Peyer's patch (tissue), 4 donors: ENCODE measurements at places on chromosomes 7 and 10. TPM values are rescaled to one million over a fixed set of nuclear protein-coding genes. Genes with fewer than 3 reads are reported as not detected.

DNA sequence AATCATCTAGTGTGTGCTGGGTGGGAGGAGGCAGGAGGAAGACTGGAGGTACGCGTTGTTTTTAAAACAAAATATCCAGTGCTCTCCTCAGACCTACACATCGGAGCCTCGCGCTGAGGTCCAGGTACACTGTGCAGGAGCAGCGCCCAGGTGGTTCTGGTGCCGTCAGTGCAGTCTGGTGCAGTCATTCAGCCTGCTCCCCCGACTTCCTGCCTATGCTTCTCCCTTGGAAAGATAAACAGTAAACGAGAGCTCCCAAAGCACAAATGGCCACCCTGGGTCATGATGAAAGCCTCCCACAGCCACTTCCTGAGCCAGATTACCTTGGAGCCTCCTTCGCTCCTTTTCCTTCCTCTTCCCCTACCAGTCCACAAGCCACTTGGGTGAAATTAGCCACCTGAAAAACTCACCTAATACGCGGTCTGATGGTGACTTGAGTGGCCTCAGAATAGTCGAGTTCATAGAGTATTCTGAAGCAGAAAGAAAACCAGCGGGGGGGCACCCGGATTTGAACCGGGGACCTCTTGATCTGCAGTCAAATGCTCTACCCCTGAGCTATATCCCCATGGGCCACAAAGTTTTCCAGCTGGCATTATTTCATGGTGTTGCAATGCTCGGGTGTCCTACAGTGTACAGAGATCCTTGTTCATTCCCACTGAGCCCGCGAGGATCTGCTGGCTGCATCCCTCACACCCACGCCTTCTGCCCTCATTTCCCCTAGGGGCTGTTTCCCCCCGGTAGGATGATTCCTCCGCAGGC is 82.5 kb downstream of the ZNF467 start:
- DNase-seq = no peak
- no peaks in the 10 kb centered on the region for H3K27me3 ChIP-seq
- no peak overlapping the region for H3K4me3 ChIP-seq
- no peak overlapping the region for H3K27ac ChIP-seq
- no peaks in the 10 kb centered on the region for H3K36me3 ChIP-seq

- H3K27me3 ChIP-seq = no peaks in the 10 kb centered on the region
- peak overlapping the region; percentile 66 for H3K27ac ChIP-seq
- H3K36me3 ChIP-seq = no peaks in the 10 kb centered on the region
Observed at GRCh38 chr7:371779-372545, 82.0 kb downstream of the FOXL3 start.

GRCh38 chr10:133281628-133282372 is 5.1 kb upstream of the ADAM8 start:
- no peak overlapping the region for H3K4me3 ChIP-seq
- no peaks in the 10 kb centered on the region for H3K27me3 ChIP-seq

- no peak overlapping the region for H3K4me3 ChIP-seq
- no peaks in the 10 kb centered on the region for H3K27me3 ChIP-seq
- H3K27ac ChIP-seq = no peak overlapping the region
- H3K36me3 ChIP-seq = no peaks in the 10 kb centered on the region
Observed at GRCh38 chr7:7883394-7883793, 85.2 kb upstream of the GLCCI1 start.

DNA sequence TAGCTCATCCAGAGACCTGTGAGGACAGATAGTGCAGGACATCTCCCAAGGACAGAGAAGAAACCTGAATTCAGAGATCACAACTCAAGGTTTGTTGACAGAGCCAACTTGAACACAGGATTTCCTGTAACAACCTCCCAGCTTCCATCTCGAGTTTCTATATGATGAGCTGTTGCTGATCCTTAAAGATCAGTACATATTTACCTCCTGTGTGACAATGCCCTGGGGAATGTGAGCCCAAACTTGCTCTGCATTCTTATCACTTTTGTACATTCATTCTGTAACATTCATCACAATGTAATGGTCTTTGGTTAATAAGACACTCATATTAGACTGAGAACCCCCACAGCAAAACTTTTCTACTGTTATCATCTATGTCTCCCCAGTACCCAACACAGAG is 468.6 kb downstream of the XPNPEP1 start:
- H3K36me3 ChIP-seq = no peaks in the 10 kb centered on the region
- no peak for DNase-seq
- no peaks in the 10 kb centered on the region for H3K27me3 ChIP-seq
- H3K4me3 ChIP-seq = no peak overlapping the region
- H3K4me1 ChIP-seq = no peaks in the 10 kb centered on the region
- H3K27ac ChIP-seq = no peak overlapping the region

DNA sequence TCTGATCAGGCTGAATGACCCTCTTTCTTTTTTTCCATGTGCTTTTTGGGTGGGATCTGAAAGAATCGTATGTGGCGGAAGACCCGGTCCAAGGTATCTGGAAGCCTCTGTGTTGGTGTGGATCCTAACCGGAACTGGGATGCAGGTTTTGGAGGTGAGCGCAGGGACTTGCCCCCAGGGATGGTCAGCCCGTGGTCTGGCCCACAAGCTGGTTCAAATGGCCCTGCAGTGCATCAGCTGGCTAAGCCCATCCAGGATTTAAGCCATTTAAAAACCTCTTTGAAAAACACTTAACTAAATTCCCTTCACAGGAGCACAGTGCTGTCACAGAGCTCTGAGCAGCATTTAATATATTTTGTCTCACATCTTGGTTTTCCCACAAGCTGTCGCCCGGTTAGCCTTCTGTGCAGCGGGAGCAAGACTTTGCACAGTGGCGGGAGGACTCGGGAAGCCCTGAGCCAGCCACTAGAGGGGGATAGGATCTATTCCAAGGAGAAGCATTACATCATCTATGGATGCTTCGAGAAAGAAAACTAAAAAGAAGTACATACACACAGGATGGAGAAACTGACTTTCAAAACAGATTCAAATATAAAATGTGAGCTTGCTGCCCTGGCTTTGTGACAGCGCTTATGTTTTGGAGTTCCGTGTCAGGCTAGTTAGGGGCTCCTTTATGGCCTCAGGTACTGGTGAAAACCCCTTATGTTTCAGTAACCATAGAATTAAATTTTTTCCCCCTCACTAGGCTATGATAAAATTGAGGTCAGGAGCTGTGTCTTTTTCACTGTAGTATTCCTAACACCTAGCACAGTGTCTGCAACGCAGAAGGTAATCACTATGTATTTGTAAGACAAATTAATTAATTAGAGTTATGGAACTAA is 11.3 kb downstream of the CPA2 start:
- peak; percentile 48 for DNase-seq
- H3K4me1 ChIP-seq = no peaks in the 10 kb centered on the region
- H3K4me3 ChIP-seq = no peak overlapping the region

GRCh38 chr7:151736403-151736909 is 140.5 kb downstream of the PRKAG2 start:
- no peak overlapping the region for H3K27ac ChIP-seq
- H3K27me3 ChIP-seq = no peaks in the 10 kb centered on the region
- H3K4me1 ChIP-seq = no peaks in the 10 kb centered on the region
- peak overlapping the region; percentile 31 for H3K4me3 ChIP-seq

DNA sequence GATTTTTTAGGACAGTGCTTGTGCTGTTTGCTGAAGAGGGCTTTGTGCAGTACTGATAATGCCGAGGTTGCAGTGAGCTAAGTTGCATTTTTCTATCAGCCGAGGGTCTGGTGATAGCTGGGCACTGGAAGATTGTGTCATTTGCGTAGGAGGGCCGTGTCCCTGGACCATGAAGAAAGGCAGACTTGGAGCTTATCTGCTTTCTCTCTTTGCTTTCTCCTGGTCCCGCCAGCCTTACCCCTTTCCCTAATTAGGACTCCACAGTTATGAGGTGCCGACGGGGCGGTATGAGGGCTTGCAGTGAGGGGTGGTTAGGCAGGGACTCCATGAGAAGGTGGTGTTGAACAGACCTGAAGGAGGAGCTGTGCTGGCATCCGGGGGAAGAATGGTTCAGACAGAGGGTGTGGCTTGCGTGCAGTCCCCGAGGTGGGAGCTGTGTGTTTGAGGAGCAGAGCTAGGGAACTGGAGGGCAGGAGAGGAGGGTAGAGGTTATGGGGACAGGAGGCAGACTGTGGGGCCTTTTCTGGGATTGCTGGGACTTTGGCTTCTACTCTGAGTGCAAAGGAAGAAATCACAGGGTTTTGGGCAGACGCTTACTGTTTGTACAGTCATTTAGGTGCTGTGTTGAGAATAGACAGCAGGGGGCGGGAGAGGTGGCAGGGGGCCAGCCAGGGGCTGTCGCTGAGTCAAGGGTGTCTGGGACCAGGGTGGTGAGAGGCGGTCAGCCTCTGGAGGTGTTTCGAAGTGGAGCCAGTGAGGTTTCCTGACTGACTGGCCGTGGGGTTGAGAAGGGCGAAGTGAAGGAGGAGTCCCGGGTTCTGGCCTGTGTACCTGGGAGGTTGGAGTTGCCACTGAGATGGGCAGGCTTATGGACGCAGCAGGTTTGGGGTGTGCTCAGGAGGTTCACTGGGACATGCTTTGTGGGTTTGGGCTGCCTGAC is 43.4 kb downstream of the PRF1 start:
- no peak overlapping the region for H3K4me3 ChIP-seq
- H3K27ac ChIP-seq = peak overlapping the region; percentile 7
- H3K27me3 ChIP-seq = no peaks in the 10 kb centered on the region
- H3K4me1 ChIP-seq = no peaks in the 10 kb centered on the region

DNA sequence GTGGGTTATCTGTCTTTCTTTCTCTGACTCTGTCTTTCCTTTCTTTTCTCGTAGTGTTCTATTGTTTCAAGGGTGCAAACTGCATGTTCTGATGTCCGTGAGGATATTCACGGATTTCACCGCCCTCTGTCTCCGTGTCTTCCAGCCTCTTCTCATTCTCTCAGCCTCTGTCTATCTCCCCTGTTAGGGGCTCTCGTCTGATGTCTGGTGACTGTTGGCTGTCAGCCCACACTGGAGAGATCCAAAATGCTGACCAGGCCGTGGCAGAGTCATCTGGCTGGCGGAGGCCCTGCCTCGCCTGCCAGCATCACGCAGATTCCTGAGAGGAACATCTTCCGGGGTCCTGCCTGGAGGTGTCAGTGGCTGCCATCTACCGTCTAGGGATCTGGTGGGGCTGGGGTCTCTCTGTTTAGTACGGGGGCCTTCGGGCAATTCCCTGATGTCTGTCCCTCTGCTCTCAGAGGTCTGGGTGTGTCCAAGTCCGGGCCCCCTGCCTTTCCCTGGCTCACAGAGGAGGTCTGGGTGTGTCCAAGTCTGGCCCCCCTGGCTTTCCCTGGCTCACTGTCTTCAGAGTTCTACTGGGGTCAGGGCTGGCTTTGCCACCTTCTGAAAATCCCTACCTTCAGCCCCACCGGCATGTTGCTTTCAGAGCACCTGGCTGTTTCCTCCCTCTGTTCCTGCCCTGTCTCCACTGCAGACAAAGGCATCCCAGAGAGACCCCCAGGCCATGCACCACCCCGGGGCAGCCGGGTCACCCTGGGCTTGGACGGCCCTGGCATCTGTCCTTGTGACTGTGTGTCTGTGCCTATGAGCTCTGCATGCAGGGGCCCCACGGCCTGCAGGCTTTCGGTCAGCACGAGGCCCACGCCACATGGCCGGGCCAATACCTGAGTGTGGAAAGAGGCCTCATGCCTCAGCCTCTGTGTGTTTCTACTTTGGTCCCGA is 14.0 kb upstream of the SCART1 start:
- no peak for DNase-seq
- H3K36me3 ChIP-seq = no peaks in the 10 kb centered on the region
- H3K4me1 ChIP-seq = no peaks in the 10 kb centered on the region

GRCh38 chr10:3406556-3406955 is 234.0 kb upstream of the PITRM1 start:
- DNase-seq = no peak
- no peak overlapping the region for H3K4me3 ChIP-seq
- H3K36me3 ChIP-seq = no peaks in the 10 kb centered on the region

DNA sequence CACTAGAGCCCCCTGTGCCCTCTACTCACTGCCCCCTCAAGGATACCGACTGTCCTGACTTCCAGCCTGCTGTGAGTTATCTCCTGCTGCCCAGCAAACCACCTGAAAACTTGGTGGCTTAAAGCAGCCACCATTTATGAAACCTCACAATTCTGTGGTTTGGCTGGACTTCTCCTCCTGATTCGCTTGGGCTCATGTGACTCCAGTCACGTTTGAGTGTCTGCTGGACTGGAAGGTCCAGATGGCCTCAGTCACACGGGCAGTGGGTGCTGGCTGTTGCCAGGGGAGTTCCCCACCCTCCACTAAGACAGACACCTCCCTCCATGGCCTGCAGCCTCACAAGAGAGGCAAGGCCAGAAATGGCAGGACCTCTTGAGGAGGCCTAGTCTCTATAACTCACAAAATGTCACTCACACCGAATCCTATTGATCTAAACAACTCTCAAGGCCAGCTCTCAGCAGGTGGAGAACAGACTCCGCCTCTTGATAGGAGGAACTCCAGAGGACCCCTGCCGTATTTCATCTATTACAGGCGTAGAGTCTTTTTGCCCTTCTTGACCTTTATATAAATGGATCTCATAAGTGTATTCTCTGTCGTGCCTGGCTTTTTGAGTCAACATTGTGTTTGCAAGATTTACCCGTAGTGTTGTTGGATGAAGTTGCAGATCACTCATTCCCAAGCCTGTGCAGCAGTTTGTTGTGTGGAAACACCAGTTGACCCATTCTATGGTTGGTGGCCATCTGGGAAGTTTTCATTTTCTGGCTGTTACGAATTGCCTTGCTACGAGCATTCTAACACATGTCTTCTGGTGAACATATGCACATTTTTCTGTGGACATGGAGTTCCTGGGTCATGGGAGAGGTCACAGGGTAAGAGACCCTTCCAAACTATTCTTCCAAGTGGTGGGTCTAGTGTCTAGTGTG is 48.3 kb downstream of the ZMIZ1 start:
- no peaks in the 10 kb centered on the region for H3K4me1 ChIP-seq
- H3K27ac ChIP-seq = no peak overlapping the region
- no peak overlapping the region for H3K4me3 ChIP-seq
- H3K27me3 ChIP-seq = no peaks in the 10 kb centered on the region
- DNase-seq = peak; percentile 73
- no peaks in the 10 kb centered on the region for H3K36me3 ChIP-seq

DNA sequence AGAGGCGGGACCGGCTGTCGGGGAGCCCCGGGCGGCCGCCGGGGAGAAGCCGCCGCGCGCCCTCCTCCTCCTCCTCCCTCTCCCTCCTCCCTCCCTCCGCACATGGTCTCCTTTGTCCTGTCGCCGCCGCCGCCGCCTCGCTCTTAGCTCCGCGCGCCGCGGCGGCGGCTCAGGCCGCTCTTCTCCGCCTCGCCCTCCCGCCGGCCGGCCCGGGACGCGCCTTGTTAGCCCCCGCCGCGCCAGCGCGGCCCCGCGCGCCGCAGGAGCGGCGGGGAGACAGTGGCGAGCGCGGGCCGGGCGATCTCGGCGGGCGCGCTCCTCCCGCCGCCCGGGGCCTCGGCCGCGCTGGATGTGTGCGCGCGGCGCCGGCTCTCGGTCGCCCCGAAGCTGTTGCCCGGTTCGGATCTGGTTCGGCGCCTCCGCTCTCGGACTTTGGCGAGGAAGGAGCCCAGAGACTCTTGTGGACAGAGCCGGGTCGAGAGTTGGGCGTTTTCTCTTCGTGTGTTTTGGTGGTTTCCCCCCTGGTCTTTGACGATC is 437.4 kb upstream of the GALNT17 start:
- H3K27ac ChIP-seq = peak overlapping the region; percentile 60
- no peaks in the 10 kb centered on the region for H3K27me3 ChIP-seq

- DNase-seq = no peak
- H3K4me1 ChIP-seq = no peaks in the 10 kb centered on the region
- H3K27ac ChIP-seq = no peak overlapping the region
- no peaks in the 10 kb centered on the region for H3K27me3 ChIP-seq
Observed at GRCh38 chr10:91054325-91054724, 133.4 kb upstream of the ANKRD1 start.

The CRPPA gene
- 1.6 TPM for total RNA-seq

The NEUROG3 gene
- total RNA-seq = not detected

The CYP3A5 gene
- total RNA-seq = 1,312 TPM

The PURB gene
- total RNA-seq = 15.0 TPM

The CPN1 gene
- total RNA-seq = not detected

The ELN gene
- total RNA-seq = 15.9 TPM

The ARHGAP22 gene
- 8.3 TPM for total RNA-seq

The TRPV5 gene
- total RNA-seq = not detected

The MPP7 gene
- 13.7 TPM for total RNA-seq

The ZNF488 gene
- 23.5 TPM for total RNA-seq
